ENCODE measurements at places on chromosomes 2 and 18.

GRCh38 chr2:227623226-227623625, 5.9 kb downstream of the SCYGR4 start:
- DNase-seq = no peak

- no peak for DNase-seq
Measured at GRCh38 chr2:48545244-48545643, 15.3 kb downstream of the STON1 start.

GRCh38 chr2:108594982-108595464, 60.8 kb downstream of the LIMS1 start:
- no peak for DNase-seq

DNA sequence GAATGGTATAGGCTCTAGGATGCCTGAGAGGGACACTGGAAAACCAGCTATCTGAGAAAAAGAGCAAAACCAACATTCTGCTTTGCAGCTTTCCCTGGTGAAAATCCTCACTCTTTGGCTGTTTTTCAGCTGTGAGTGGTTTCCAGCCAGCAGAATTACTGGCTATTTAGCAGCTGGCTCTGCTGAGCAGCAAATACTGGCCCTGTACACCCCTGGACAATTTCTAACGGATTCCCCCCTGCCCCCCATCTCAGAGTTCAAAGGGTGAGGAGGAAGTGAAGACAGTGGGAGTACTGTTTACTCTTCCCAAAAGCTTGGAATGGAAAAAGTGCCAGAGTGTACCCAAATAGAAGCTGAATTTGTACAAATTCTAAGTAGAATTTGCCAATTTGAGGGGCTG, 26.1 kb upstream of the IMP4 start:
- no peak for DNase-seq

DNA sequence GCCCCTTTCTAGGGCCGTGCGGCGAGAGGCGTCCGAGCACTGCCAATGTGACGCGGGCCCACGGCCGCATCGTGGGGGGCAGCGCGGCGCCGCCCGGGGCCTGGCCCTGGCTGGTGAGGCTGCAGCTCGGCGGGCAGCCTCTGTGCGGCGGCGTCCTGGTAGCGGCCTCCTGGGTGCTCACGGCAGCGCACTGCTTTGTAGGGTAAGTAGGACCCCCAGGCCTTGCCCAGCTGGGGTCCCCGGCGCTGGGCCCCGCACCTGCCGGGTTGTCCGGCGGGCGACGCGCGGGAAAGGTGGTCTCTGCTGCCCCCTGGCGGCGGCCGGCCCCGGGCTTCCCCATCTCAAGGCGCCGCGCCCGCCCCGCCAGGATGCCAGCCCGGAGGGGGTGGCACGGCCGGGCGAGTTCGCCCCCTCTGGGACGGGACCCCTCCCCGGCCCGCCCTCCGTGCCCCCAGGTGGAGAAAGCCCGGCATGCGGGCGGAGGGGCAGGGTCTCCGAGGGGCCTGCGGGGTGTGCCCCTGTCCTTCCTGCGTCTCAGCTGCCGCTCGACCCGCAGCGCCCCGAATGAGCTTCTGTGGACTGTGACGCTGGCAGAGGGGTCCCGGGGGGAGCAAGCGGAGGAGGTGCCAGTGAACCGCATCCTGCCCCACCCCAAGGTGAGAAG, 1.9 kb downstream of the PRSS56 start:
- DNase-seq = peak; percentile 22

GRCh38 chr2:96506016-96506906, 1.1 kb upstream of the NEURL3 start:
- no peak for DNase-seq

GRCh38 chr2:204069804-204070203, 133.2 kb downstream of the ICOS start:
- no peak for DNase-seq

- no peak for DNase-seq
Measured at GRCh38 chr2:166891727-166892126, 3.4 kb downstream of the XIRP2 start.

DNA sequence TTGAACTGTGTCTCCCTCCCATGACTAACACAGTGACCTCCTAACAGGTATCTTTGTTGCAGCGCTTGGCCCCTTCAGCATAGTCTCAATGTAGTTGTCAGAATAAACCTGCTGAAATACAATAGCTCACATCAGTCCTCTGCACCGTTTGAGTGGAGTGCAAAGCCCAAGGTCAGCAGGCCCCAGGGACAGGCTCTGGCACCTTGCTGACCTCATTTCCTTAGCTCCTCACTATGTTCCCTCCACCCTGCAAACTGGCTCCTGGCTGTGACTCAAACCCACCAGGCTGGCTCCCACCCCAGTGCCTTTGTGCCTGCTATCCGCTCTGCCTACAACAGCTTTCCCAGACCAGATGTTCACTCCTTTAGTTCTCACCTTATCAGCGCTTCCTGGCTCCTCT, 146.7 kb downstream of the LRATD1 start:
- DNase-seq = no peak

DNA sequence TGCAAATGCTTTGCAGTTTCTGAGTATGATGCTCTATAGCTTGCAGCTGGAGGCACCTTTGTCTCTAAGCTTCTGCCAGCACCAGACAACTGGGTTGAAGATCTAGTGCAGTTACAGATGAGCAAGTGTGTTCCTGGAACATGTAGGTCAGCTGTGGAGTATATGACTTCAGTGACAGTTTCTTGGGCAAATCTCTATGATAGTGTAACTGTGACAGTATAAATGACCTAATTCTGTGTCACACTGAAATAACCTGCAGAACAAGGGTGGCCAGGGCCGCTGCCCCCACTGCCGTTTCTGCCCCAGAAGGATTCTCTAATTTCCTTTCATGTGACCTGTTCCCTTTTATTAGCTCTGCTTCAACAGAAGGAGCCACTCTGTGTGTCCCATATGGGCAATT, 145.3 kb upstream of the DAPL1 start:
- no peak for DNase-seq

DNA sequence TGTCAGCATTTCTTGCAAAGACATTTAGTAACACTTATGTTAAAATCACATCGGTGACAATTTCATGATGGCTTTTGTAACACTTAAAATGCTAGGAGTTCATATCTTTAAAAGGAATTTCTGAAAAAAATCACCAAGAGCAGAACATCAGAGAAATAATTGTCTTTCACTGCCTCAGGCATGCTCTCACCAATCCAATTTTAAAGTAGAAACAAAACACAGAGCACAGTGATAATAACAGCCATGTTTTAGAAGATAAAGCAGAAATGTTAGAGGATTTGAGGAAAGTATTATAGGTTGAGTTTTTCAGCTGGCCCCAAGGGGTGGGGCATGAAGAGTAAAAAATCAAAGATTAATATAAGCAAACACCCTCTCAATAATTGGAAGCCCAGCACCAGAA, 1037.6 kb downstream of the DSC3 start:
- no peak for DNase-seq

DNA sequence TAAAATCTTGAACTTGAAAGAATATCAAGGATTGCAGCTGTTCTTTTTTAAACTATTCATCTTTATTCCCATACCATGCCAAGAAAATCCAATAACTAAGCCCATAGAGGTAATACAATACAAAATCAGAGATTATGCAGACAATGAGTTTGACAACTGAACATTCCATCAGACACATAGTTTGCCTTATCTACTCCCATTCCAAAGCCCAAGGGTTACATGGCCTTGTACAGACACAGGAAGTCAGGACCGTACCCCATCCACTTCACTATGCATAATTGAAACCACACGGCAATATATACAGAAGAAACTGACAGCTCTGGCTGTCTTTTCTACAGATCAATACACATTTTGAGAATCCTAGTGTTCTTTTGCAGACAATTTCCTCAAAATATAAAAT, 181.3 kb downstream of the TMX3 start:
- DNase-seq = no peak

DNA sequence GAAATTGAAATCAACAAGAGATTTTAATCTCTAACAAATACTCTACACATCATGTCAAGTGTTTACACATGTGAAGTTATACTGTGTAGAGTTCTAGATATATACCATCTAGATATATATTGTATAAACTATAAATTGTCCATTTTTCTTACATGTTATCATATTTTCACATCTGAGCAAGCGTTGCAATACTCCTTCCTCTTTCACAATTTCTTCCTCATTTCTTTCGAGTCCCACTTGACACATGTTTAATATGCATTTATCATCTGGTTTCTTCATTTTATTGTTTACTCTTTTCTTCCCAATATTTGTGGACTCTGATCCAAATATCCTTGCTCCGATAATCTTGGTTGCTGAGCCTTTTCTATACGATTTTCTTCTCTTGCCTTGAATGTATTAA, 50.2 kb downstream of the UNC80 start:
- no peak for DNase-seq

GRCh38 chr2:21947046-21947445, 823.3 kb downstream of the TDRD15 start:
- DNase-seq = no peak

GRCh38 chr2:78068808-78069207, 546.6 kb upstream of the LRRTM4 start:
- no peak for DNase-seq

- DNase-seq = no peak
Measured at GRCh38 chr2:231682603-231683291, 25.6 kb upstream of the PTMA start.

GRCh38 chr2:56382466-56382865, 198.7 kb downstream of the CCDC85A start:
- no peak for DNase-seq

DNA sequence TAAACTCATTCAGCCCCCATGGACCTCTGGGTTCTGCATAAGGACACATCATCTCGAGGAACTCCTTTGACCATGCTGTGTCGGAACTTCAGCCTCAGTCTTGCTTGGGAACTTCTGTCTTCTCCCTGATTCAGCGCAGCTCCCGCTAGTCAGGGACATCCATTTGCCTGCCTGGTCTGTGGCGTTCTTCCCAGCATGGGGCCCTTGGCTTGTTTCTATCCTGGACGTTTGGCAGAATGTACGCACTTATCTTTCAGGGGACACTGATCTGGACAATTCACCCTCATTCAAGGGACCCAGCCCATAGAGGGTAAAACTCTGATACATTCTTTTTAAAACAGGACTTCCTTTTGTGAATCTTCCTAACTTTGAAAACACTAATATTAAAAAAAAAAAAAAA, 75.8 kb upstream of the WIPF1 start:
- DNase-seq = no peak

DNA sequence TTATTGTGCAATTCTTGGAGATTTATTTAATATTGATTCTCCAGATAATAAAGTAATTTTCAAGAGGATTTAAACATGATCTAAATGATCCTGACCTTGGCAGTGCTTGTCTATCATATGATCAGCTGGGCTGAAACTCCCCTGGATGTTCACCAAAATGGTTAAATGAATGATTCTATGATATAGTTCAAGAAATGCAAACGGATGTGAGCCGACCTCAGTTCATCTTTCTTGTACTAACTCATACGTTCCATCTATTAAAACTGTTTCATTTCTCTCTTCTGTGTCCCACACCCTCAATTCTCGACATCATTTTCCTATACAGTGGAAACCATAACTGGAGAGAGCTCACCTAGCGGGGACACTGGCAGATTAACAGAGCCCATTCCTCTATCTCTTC, 281.7 kb upstream of the CCDC68 start:
- DNase-seq = no peak

GRCh38 chr2:144512470-144512869, 7.4 kb downstream of the ZEB2 start:
- no peak for DNase-seq

GRCh38 chr2:66869076-66869475, 434.2 kb downstream of the MEIS1 start:
- DNase-seq = no peak

- no peak for DNase-seq
Measured at GRCh38 chr18:50451100-50451842, 76.4 kb downstream of the SKA1 start.

DNA sequence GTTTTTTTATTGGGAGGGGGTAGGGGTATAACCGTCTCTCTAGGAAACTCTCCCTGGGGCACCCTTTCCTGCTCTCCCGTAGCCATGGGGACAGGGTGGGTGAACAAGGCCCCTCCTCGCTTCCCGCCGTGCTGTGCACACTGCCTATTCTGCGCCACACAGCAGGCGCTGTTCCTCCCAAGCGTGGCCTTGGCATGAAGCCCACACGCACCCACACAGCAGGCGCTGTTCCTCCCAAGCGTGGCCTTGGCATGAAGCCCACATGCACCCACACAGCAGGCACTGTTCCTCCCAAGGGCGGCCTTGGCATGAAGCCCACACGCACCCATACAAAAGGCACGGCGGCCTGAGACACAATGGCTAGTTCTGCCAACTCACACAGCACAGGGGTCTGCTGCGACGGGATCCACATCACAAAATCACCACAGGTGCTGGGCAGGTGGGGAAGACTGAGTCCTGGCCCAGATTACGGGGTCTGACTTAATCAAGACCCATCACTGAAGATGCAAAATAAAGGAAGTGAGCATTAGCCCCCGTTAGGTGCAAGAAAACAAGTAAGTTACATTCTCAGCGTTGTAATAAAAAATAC, 46.6 kb upstream of the TPO start:
- DNase-seq = no peak

GRCh38 chr2:121532894-121533293, 2.2 kb downstream of the RNU4ATAC start:
- DNase-seq = no peak

- no peak for DNase-seq
Measured at GRCh38 chr2:61042807-61043206, 22.9 kb upstream of the SANBR start.

GRCh38 chr2:126699716-126700581, 44.0 kb downstream of the GYPC start:
- no peak for DNase-seq

DNA sequence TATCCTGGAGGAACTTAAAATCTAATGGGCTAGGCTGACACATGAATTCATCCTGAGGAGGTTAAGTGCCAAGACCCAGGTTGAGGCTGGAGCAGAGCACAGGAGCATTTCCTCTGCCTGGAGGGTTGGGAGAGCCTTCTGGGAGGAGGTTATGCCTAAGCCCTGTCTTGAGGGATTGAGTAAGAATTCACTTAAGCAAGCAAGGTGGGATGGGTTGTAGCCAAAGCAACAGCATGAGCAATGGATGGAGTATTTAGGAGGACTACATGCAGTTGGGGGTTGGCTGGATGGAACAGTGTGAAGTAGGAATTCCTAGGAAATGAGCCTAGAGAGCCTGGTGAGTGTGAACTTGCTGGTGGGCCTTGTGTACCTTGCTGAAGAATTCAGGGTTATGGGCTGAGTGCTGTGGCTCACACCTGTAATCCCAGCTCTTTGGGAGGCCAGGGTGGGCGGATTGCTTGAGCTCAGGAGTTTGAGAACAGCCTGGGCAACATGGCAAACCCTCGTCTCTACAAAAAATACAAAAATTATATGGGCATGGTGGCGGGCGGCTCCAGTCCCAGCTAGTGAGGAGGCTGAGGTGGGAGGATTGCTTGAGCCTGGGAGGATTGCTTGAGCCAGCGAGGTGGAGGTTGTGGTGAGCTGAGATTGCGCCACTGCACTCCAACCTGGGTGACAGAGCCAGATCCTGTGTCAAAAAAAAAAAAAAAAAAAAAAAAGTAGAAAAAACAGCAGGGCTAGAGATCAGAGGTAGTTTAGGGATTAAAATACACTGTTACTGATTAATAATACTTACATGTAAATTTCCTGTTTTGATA, 22.2 kb downstream of the TANC1 start:
- DNase-seq = no peak

- DNase-seq = no peak
Measured at GRCh38 chr2:237711458-237712150, 84.2 kb downstream of the LRRFIP1 start.

- DNase-seq = peak; percentile 18
Measured at GRCh38 chr2:217886720-217887309, 116.0 kb downstream of the TNS1 start.

- DNase-seq = no peak
Measured at GRCh38 chr2:204078003-204078698, 141.6 kb downstream of the ICOS start.

- DNase-seq = no peak
Measured at GRCh38 chr18:58276789-58277739, 233.0 kb downstream of the NEDD4L start.
